ENCODE measurements at places on chromosomes 11 and 22. TPM values are rescaled to one million over a fixed set of nuclear protein-coding genes. Genes with fewer than 3 reads are reported as not detected.

GRCh38 chr11:71131861-71132260, 120.5 kb downstream of the SHANK2 start:
- no peak overlapping the region for H3K27ac ChIP-seq
- no peak overlapping the region for H3K4me3 ChIP-seq
- no peaks in the 10 kb centered on the region for H3K36me3 ChIP-seq
- no peaks in the 10 kb centered on the region for H3K27me3 ChIP-seq
- H3K4me1 ChIP-seq: no peaks in the 10 kb centered on the region

GRCh38 chr11:11407065-11407762, 54.2 kb upstream of the CSNK2A3 start:
- no peaks in the 10 kb centered on the region for H3K4me1 ChIP-seq
- peak overlapping the region; percentile 86 for H3K27ac ChIP-seq
- DNase-seq: peak; percentile 80
- no peaks in the 10 kb centered on the region for H3K27me3 ChIP-seq
- no peak overlapping the region for H3K4me3 ChIP-seq

- no peak overlapping the region for H3K27ac ChIP-seq
- no peaks in the 10 kb centered on the region for H3K4me1 ChIP-seq
- H3K4me3 ChIP-seq: no peak overlapping the region
- H3K36me3 ChIP-seq: no peaks in the 10 kb centered on the region
- DNase-seq: no peak
Measured at GRCh38 chr11:90805172-90805571, 582.3 kb upstream of the CHORDC1 start.

DNA sequence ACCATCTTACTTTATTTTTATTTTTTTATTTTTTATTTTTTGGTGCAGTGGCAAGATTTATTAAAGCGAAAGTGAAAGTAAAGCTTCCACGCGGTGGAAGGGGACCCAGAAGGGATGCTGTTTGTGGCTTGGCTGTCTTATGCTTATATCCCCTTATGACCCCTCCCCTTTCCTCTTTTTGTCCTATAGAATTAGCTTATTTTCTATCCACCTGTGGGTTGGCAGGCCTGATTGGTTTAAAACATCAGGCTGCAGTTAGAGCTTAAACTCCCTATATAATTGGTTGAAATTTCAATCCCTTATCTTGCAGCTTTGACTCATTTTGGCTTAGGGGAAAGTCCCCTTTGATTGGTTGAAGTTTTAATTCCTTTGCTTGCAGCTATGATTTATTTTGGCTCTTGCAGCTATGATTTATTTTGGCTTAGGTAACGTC, 50.5 kb downstream of the NNMT start:
- no peaks in the 10 kb centered on the region for H3K36me3 ChIP-seq
- H3K27ac ChIP-seq: no peak overlapping the region
- H3K4me1 ChIP-seq: no peaks in the 10 kb centered on the region
- peak overlapping the region; percentile 8 for H3K4me3 ChIP-seq
- no peaks in the 10 kb centered on the region for H3K27me3 ChIP-seq

GRCh38 chr22:38260761-38261681, 11.8 kb downstream of the TMEM184B start:
- H3K27ac ChIP-seq: peak overlapping the region; percentile 92
- H3K4me1 ChIP-seq: peaks cover 82% of the 10 kb centered on the region
- no peak overlapping the region for H3K4me3 ChIP-seq
- no peaks in the 10 kb centered on the region for H3K36me3 ChIP-seq
- DNase-seq: no peak

GRCh38 chr22:32557444-32557843, 82.8 kb downstream of the FBXO7 start:
- DNase-seq: peak; percentile 50
- no peaks in the 10 kb centered on the region for H3K36me3 ChIP-seq
- peak overlapping the region; percentile 5 for H3K27ac ChIP-seq
- no peaks in the 10 kb centered on the region for H3K27me3 ChIP-seq
- H3K4me3 ChIP-seq: no peak overlapping the region

CBLIF gene
- not detected for total RNA-seq

ALX4 gene
- not detected for total RNA-seq

SLC37A2 gene
- 10.3 TPM for total RNA-seq

- peaks cover 5% of the 10 kb centered on the region for H3K4me1 ChIP-seq
- H3K36me3 ChIP-seq: no peaks in the 10 kb centered on the region
- H3K27ac ChIP-seq: no peak overlapping the region
- H3K4me3 ChIP-seq: no peak overlapping the region
- DNase-seq: no peak
Measured at GRCh38 chr11:66887526-66887925, 30.7 kb downstream of the LRFN4 start.

DNA sequence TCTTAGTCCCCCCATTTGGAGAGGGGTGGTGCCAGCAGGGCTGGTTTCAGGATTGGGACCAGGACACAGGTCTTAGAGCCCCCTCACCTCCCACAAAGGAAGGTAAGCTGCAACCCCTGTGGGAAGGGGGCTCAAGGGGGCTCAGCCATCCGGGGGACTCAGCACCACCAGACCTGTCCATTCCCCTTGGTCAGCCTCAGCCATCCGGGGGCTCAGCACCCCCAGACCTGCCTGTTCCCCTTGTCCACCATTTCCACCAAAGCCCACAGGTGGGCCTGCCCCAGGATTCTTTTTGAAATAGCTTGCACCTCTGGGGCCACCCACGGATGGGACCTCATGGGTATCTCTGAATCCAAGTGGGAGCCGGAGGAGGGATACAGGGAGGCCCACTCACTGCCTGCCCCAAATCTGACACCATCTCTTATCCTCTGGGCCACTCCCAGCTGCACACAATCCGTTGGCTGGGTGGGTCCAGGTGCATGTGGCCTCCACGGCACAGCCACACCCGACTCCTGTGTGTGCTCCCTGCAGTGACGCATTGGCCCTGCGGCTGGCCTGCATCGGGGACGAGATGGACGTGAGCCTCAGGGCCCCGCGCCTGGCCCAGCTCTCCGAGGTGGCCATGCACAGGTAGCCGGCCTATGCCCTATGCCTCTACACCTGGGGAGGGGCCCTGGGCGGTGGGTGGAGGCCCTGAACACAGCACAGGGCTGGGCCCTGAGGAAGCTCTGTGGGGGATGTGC, 15.9 kb downstream of the MCAT start:
- H3K4me1 ChIP-seq: no peaks in the 10 kb centered on the region
- no peak overlapping the region for H3K4me3 ChIP-seq
- H3K27me3 ChIP-seq: no peaks in the 10 kb centered on the region
- DNase-seq: no peak

DNA sequence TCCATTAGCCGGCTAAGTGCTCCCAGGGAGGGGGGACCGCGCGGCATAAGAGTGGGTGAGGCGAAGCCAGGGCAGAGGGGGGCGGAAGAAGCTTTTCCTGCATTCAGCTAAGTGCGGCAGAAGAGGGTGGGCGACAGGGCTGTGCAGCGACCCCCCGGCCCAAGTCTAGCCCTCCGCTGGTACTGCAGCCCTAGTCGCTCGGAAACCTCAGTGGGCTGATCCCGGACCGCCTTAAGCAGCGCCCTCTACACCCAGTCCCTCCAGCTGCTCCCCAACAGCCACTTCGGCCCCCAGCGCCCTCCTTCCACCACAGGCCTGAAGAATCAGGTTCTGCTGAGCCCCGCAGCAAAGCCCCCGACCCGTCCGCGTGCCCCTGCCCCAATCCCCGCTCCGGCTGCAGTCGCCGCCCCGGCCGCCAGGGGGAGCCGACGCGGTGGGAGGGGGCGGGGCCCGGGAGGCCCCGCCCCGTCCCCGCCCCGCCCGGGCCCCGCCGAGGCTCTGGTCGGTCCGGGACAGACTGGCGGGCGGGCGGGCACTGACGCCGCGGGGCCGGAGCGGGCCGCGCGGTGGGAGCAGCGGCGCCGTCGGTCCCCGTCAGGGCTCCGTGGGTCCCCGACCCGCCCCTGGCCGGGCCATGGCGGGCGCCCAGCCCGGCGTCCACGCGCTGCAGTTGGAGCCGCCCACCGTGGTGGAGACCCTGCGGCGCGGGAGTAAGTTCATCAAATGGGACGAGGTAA, at the start of gene PLCB3:
PLCB3 (plus strand) TSS at position 515 of the 737 bp plus-strand sequence; CDS start at position 635, 120 bp downstream.
- DNase-seq: peak; percentile 79
- peak within 1 kb of the TSS; percentile 79 for H3K27ac ChIP-seq
- H3K36me3 ChIP-seq: peaks cover 9% of the 10 kb centered on the region
- H3K27me3 ChIP-seq: no peaks in the 10 kb centered on the region
- peaks cover 27% of the 10 kb centered on the region for H3K4me1 ChIP-seq

TEX12 gene
- 0.68 TPM for total RNA-seq

SCN2B gene
- total RNA-seq: 1.7 TPM

MAFF gene
- 18.8 TPM for total RNA-seq

GRCh38 chr11:66371627-66372415, at the start of gene SLC29A2:
SLC29A2 (minus strand) TSS chr11:66371760; CDS start chr11:66371591, 169 bp downstream.
- H3K27me3 ChIP-seq: peaks cover 66% of the 10 kb centered on the region
- H3K36me3 ChIP-seq: no peaks in the 10 kb centered on the region
- no peak for DNase-seq
- peak within 1 kb of the TSS; percentile 5 for H3K27ac ChIP-seq
- H3K4me3 ChIP-seq: peak within 1 kb of the TSS; percentile 68

DNA sequence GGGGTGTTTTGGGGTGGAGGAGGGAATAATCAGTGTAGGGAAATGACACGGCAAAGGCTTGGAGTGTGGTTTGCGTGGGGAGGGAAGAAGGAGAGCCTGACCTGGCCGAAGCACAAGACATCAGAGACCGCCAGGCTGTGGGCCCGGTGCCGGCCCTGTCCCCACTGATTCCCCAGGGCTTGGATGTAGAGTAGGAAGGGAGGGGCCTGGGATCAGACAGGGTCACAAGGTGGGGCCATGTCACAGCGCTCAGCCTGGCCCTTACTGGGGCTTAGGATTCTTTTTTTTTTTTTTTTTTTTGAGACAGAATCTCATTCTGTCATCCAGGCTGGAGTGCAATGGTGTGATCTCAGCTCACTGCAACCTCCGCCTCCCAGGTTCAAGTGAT, 9.8 kb downstream of the PICK1 start:
- no peak overlapping the region for H3K4me3 ChIP-seq
- no peaks in the 10 kb centered on the region for H3K27me3 ChIP-seq

- no peak overlapping the region for H3K4me3 ChIP-seq
- no peak overlapping the region for H3K27ac ChIP-seq
- H3K36me3 ChIP-seq: no peaks in the 10 kb centered on the region
- H3K4me1 ChIP-seq: no peaks in the 10 kb centered on the region
- no peaks in the 10 kb centered on the region for H3K27me3 ChIP-seq
Measured at GRCh38 chr11:1117992-1118391, 39.8 kb upstream of the MUC5AC start.

DNA sequence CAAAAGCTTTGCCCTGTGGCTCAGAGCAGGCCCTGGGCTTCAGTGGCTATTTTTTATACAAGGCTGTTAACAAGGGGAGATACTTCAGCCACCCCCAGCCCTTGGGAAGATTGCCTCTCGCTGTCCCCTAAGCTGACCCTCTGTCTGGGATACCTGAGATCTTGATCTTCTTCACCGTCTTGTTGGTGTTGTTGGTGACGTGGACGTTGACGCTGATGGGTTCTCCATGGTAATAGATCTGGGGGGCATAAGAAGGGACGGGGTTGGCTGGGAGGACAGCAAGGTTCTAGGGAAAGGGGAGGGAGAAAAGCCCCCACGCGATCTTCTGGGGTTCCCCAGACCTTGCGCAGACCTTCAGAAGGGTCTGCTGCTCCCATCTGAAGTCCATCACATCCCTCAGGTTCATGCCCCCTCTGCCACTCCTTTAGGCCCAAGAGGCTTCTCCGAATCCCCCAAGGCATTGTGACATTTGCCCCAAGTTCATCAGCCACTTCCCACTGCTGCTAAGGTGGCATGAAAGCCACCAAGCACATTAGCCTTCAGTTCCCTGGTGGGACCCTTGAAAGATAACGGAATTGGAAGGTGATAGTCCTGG, 36.7 kb downstream of the TPBGL start:
- no peak overlapping the region for H3K4me3 ChIP-seq
- peak; percentile 50 for DNase-seq
- H3K27me3 ChIP-seq: no peaks in the 10 kb centered on the region
- H3K36me3 ChIP-seq: peaks cover 60% of the 10 kb centered on the region
- H3K27ac ChIP-seq: no peak overlapping the region

DNA sequence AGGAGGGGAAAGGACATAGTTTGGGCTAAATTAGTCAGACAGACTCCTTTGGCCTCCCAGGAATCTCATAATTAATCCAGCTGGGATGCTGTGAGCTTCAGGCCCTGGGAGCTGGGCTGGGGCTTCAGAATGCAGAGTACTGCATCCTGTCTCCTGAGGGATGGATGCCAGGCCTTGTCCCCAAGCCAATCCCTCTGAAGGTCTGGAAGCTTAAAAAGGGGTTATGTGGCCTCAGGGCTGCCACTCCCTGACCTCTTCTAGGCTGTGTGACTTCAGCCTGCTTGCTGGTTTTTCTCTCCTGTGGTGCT, 6.9 kb upstream of the LRRC32 start:
- H3K27me3 ChIP-seq: no peaks in the 10 kb centered on the region
- no peaks in the 10 kb centered on the region for H3K4me1 ChIP-seq
- H3K36me3 ChIP-seq: no peaks in the 10 kb centered on the region
- no peak overlapping the region for H3K4me3 ChIP-seq

GRCh38 chr11:130483124-130483523, 34.7 kb downstream of the ADAMTS15 start:
- peaks cover 12% of the 10 kb centered on the region for H3K4me1 ChIP-seq
- DNase-seq: no peak

DNA sequence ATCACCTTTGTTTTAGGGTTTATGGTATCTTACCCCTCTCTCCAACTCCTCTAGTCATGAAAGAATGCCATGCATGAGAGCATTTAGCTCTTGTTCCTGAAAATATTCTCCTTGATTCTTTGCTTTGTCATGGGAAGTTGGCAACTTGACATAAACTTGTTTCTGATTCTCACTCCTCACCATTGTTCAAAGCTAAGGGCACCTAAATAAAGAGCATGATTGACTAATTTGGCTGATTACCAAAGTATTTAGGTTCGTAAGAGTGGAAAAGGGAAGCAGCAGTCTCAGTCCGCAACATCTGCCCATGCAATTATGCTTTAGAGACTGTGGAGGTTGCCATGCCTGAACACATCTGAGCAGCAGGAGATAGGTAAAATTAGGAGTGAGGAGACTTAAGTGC, 26.4 kb downstream of the OR52K1 start:
- peaks cover 20% of the 10 kb centered on the region for H3K4me1 ChIP-seq
- no peak for DNase-seq
- H3K27me3 ChIP-seq: no peaks in the 10 kb centered on the region
- no peak overlapping the region for H3K4me3 ChIP-seq
- no peak overlapping the region for H3K27ac ChIP-seq
- H3K36me3 ChIP-seq: no peaks in the 10 kb centered on the region

DNA sequence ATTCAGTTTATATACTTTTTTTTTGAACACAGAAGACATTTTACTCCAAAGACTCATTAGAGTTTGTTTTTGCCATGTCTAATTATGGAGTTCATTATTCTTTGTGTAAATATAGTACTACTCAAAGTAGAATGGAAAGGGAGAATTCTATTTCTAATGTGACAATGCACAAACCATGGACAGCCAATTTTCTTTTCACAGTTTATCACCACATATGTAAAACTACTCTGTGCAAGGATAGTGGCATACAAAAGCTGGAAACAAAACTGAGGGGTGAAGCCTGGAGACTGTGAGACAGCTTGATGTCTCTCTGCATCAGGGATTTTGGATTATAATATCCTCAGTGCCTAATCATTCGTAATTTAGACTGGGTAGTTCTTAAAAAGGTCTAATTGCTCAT, 75.5 kb downstream of the LUZP2 start:
- no peak for DNase-seq
- no peaks in the 10 kb centered on the region for H3K36me3 ChIP-seq
- H3K4me1 ChIP-seq: no peaks in the 10 kb centered on the region
- H3K27ac ChIP-seq: no peak overlapping the region

Data from sigmoid colon (tissue), 7 donors.